ENCODE measurements at places on chromosomes 7 and 10.

GRCh38 chr10:20059084-20059835 lies 243.0 kb downstream of the PLXDC2 start:
- no peak overlapping the region for H3K27ac ChIP-seq
- no peak for DNase-seq
- no peaks in the 10 kb centered on the region for H3K36me3 ChIP-seq
- no peak overlapping the region for H3K4me3 ChIP-seq

GRCh38 chr10:114624951-114625780 lies 32.9 kb downstream of the ABLIM1 start:
- DNase-seq, result no peak
- peaks cover 4% of the 10 kb centered on the region for H3K36me3 ChIP-seq
- H3K4me3 ChIP-seq, result no peak overlapping the region
- H3K27me3 ChIP-seq, result peaks cover 28% of the 10 kb centered on the region

GRCh38 chr7:29189743-29190201 lies 4.8 kb upstream of the CHN2 start:
- peaks cover 52% of the 10 kb centered on the region for H3K27me3 ChIP-seq
- DNase-seq, result peak; percentile 58
- no peak overlapping the region for H3K4me3 ChIP-seq
- no peaks in the 10 kb centered on the region for H3K36me3 ChIP-seq
- H3K27ac ChIP-seq, result no peak overlapping the region
- H3K4me1 ChIP-seq, result no peaks in the 10 kb centered on the region

DNA sequence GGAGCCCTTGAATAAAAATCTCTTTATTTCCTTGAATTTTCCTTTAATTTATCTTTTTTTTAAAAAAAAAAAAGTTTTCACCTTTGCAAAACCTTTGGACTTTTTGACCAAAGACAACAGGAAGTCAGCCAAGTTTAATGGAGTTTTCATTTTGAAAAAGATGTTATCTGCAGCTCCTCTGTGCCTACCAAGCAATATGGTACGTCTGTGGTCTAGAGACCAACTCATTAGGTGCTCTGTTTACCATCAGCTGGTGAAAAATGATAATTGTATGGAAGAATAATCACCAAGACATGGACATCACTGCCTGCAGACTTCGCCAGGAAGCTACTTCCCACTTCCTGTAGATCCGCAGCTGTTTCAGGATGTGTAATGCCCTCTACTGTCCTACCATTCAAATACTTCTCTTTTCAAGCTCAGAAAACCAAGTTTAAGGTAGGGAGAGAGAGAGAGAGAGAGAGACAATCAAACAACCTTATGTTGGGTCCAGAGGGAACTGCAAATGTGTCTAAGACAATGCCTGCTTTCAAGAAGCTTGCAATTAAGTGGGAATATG lies 18.7 kb downstream of the PLXNA4 start:
- H3K27me3 ChIP-seq, result peaks cover 7% of the 10 kb centered on the region
- H3K4me1 ChIP-seq, result no peaks in the 10 kb centered on the region
- no peak overlapping the region for H3K4me3 ChIP-seq
- no peak for DNase-seq
- no peak overlapping the region for H3K27ac ChIP-seq

GRCh38 chr10:104641937-104642657 lies 1.0 kb downstream of the SORCS3 start:
- peak overlapping the region; percentile 44 for H3K4me3 ChIP-seq
- H3K27me3 ChIP-seq, result peaks cover 67% of the 10 kb centered on the region
- no peak for DNase-seq
- no peak overlapping the region for H3K27ac ChIP-seq
- peaks cover 9% of the 10 kb centered on the region for H3K4me1 ChIP-seq

DNA sequence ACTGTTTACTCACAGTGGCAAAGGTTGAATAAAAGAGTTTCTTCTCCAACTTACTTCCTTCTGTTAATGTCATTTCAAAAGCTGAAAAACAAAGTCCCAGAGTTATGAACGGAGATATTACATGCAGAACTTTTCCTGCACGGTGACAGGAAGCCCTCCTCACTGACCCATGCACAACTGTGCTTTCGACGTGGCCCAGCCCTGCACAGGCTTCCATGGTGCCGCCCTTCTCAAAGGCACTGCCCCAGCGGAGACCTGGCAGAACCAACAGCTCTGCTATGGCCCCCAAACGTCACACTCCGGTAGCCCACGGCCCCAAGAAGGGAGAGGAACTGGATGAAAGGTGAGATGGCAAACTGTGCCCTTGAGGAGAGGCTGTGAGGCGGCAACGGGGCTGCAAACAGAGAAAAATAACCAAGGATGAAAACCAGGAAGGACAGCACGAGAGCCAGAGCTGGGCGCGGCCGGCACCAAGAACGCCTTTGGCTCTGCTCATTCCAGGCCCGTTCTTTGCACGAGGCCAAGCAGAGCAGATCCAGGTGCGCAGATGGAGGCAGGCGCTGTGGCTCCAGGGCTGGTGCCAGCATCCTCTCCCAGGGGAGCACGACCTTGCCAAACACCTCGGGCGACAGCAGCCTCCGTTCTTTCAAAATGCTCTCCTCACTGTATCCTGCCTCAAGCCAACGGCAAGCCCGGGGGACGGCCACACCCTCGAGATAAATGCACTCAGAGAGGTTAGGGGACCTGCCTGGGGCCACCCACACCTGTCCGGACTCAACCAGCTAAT lies 7.0 kb upstream of the FUOM start:
- H3K4me3 ChIP-seq, result no peak overlapping the region
- no peak overlapping the region for H3K27ac ChIP-seq
- H3K27me3 ChIP-seq, result no peaks in the 10 kb centered on the region

DNA sequence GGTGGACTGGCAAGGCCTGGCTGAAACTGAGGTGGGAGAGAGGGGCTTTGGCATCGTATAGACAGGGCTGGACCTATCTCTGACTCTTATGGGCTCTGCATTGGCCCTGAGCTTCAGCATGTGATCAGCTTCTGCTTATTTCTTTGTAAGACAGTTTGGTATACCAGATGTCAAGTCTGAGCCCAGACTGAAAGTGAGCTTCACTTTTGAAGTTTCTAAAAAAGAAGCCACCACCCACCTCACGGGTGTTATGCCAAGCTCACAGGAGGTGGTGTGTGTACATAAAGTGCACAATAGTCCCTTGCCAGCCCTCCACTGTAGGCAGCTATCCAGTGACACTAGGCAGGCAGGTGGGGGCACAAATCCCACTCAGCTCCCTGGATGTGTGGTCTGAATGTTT lies 68.7 kb upstream of the SEPHS1 start:
- peaks cover 2% of the 10 kb centered on the region for H3K36me3 ChIP-seq
- no peaks in the 10 kb centered on the region for H3K4me1 ChIP-seq
- H3K4me3 ChIP-seq, result no peak overlapping the region

DNA sequence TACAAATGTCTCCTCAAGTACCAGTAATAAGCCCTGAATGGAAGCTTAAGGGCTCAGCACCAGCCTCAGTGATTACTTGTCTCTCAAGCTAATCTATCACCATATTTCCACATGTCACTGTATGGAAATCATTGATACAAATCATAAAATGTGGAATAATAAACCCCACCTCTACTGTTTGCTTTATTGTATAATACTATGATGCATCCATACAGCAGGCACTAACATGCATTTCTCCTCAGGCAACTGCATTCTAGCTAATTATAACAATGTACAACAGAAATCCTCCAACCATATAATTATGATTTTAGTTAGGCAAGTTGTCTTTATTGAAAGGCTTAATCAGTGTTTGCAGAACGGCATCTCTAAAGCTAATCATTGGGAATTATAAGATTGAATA lies 26.2 kb downstream of the CRPPA start:
- no peak overlapping the region for H3K4me3 ChIP-seq
- H3K36me3 ChIP-seq, result peaks cover 35% of the 10 kb centered on the region
- H3K27ac ChIP-seq, result no peak overlapping the region
- DNase-seq, result no peak

- H3K27me3 ChIP-seq, result no peaks in the 10 kb centered on the region
- peak overlapping the region; percentile 82 for H3K27ac ChIP-seq
- DNase-seq, result no peak
- H3K4me3 ChIP-seq, result no peak overlapping the region
- H3K4me1 ChIP-seq, result no peaks in the 10 kb centered on the region
Observed at GRCh38 chr7:14835384-14835783, 67.2 kb downstream of the DGKB start.

DNA sequence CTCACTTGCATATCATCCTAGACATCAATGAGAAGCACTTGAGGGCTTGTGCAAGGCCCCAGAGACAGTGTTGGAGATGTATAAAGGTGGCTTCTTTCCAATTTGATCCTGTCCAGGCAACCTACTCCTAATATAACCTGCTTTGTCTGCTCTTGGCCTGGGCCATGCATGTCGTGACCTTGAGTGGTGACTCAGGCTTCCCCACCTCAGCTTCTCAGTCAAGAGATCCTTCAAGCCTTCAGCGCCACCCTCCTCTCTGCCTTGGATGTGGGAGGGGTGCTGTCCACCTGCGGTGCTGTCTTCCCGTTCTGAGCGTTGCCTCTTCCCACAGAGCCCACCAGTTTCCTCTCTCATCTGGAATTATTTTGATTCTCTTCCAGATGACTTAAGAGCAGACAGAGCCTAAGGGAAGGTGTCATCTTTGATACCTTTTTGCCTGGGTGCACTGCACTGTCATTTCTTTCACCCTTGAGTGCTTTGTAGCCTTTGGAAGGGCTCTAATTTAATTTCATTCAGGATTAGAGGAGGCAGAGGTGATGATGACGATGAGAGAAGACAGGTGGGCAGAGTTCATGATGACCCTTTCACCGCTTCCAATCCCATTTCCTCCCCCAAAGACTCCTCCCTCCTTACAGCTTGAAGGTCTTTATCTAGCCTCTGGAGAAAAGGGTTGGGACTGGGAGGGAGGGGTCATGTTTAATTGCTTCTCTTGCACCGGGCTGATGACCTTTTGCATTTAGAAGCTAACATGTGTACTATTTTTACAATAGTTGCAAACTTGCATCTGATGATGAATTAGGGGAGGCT lies 6.9 kb downstream of the LSMEM1 start:
- H3K27ac ChIP-seq, result no peak overlapping the region
- no peak for DNase-seq
- no peak overlapping the region for H3K4me3 ChIP-seq
- no peaks in the 10 kb centered on the region for H3K4me1 ChIP-seq
- no peaks in the 10 kb centered on the region for H3K27me3 ChIP-seq

DNA sequence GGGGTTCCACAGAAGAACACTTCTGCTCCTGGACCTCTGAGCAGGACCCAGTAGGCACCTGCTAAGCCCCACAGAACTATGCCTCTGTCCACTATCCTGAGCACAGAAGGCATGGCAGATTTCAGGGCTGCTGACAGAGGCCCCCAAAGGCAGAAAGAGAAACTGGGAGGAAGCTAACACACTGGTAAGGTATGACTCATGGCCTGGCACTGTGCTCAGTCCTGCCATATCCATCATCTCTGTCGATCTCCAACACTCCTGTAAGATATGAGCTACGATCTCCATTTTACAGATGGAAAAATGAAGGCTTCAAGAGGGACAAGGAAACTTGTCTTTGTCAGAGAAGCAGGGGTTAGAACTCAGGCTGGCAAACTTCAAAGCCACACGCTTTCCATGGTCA lies 62.2 kb downstream of the GRID1 start:
- DNase-seq, result no peak
- no peak overlapping the region for H3K27ac ChIP-seq
- no peaks in the 10 kb centered on the region for H3K36me3 ChIP-seq
- H3K4me1 ChIP-seq, result no peaks in the 10 kb centered on the region
- no peak overlapping the region for H3K4me3 ChIP-seq

DNA sequence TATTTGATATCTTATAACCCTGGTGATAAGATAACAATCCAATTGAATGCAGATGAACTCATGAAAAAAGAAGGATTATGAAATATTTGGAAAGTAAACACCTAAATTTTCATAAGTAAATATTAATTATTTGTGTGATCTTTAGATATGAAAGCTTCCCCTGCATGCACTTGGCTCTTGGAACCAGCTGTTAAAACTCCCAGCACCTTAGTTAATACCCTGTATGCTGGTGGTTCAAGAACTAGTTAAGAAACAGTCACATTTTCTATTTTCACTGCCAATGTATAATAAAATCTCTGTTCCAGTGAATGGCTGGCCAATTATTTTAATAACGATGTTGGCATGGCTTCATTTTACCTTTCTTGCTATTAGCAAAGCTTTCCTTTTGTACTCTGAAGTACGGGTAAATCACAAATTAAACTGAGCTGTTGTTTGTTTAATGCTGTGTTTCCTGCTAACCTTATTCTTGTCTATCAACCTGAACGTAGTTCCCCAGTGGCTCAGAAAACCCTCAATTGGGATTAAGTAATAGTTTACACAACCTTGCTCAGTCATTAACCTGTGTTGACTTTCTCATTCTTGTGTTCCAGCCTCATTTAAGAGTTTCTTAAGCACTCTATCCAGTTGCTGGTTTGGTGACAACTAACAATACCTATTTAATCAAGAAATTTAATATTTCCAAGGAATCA lies 38.9 kb downstream of the MET start:
- no peaks in the 10 kb centered on the region for H3K36me3 ChIP-seq
- no peak for DNase-seq
- H3K4me3 ChIP-seq, result no peak overlapping the region
- no peak overlapping the region for H3K27ac ChIP-seq

GRCh38 chr7:131653418-131654248 lies 97.2 kb upstream of the PODXL start:
- no peaks in the 10 kb centered on the region for H3K36me3 ChIP-seq
- DNase-seq, result no peak
- H3K4me3 ChIP-seq, result no peak overlapping the region
- no peaks in the 10 kb centered on the region for H3K27me3 ChIP-seq

DNA sequence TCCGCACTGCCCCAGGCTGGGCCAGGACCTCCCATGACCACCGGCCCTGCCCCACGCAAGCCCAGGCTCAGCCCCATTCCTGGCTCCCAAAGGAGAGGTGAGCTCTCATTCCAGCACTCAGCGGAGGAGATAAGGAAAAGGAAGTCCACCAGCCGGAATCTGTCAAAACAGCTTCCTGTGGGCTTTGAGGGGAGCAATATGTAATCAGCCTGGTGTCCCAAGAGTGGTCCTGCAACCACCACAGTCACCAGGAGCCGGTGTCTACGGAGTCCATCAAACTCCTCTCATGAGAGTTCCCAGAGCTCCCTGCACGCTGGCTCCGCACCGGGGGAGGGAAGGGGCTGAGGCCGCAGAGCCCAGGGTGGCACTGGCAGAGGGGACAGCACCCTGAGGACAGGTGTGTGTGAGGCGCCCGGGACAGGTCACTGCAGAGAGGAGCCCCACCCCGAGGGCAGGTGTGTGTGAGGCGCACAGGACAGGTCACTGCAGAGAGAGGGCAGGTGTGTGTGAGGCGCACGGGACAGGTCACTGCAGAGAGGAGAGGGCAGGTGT lies 57.9 kb downstream of the STK32C start:
- no peak for DNase-seq
- H3K27ac ChIP-seq, result no peak overlapping the region
- no peaks in the 10 kb centered on the region for H3K27me3 ChIP-seq
- H3K4me1 ChIP-seq, result no peaks in the 10 kb centered on the region
- H3K4me3 ChIP-seq, result no peak overlapping the region
- no peaks in the 10 kb centered on the region for H3K36me3 ChIP-seq

- peak overlapping the region; percentile 90 for H3K27ac ChIP-seq
- H3K27me3 ChIP-seq, result no peaks in the 10 kb centered on the region
- H3K4me3 ChIP-seq, result peak overlapping the region; percentile 77
- DNase-seq, result peak; percentile 24
Observed at GRCh38 chr7:3107889-3108570, 64.4 kb upstream of the CARD11 start.

GRCh38 chr10:33950206-33950605 lies 615.7 kb upstream of the NRP1 start:
- no peak for DNase-seq
- H3K4me1 ChIP-seq, result no peaks in the 10 kb centered on the region
- H3K27ac ChIP-seq, result no peak overlapping the region
- no peaks in the 10 kb centered on the region for H3K27me3 ChIP-seq
- H3K36me3 ChIP-seq, result no peaks in the 10 kb centered on the region
- no peak overlapping the region for H3K4me3 ChIP-seq

Measured in activated T-cell treated with anti-CD3 and anti-CD28 coated beads, Interleukin-2, amount 50 U/mL, for 72 hours (primary cell).